ENCODE measurements at places on chromosomes 11 and 22.

GRCh38 chr11:87263979-87264378 lies 226.2 kb downstream of the TMEM135 start:
- no peak for DNase-seq

- DNase-seq, result no peak
Measured at GRCh38 chr11:110467556-110467955, 37.8 kb downstream of the FDX1 start.

GRCh38 chr11:97995874-97996273 lies 1024.9 kb upstream of the CNTN5 start:
- DNase-seq, result no peak

GRCh38 chr11:63682066-63683021 lies 1.0 kb downstream of the RTN3 start:
- DNase-seq, result no peak
